ENCODE measurements at places on chromosomes 5 and 9.
A peak's percentile ranks its signal among the peaks of the same experiment; 100 is the strongest.

- DNase-seq: peak; percentile 35
These were observed 1.5 kb upstream of the RFX3 start for GRCh38 chr9:3526997-3527940.

GRCh38 chr9:758146-758545 lies 83.4 kb upstream of the DMRT1 start:
- no peak for DNase-seq

GRCh38 chr5:81854915-81855314 lies 104.0 kb upstream of the SSBP2 start:
- DNase-seq: no peak

DNA sequence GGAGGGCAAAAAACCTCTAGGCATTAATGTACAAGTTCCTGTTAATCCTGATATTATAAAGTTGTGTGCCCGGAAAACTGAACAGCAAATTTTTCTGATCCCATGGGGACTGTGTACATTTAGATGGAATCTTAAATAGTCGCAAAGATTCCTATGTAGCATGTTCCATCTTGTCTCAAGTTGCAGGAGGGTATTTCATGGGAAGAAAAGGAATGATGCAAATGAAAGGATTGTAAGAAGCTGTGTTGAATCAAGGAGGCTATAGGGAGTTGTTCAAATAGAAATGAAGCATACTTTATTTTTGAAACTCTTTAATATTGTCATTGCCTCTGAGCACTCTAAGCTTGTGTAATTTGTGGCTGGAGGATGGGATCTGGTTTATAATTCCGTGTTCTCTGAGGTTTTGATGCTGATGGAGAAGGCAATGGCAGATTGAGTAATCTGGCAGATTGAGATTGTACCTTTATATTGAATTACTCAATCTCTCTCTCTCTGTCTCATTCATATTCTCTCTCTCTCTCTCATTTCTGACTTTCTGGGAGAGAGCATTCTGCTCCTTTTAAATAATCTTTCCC lies 288.5 kb downstream of the OSTF1 start:
- DNase-seq: no peak

DNA sequence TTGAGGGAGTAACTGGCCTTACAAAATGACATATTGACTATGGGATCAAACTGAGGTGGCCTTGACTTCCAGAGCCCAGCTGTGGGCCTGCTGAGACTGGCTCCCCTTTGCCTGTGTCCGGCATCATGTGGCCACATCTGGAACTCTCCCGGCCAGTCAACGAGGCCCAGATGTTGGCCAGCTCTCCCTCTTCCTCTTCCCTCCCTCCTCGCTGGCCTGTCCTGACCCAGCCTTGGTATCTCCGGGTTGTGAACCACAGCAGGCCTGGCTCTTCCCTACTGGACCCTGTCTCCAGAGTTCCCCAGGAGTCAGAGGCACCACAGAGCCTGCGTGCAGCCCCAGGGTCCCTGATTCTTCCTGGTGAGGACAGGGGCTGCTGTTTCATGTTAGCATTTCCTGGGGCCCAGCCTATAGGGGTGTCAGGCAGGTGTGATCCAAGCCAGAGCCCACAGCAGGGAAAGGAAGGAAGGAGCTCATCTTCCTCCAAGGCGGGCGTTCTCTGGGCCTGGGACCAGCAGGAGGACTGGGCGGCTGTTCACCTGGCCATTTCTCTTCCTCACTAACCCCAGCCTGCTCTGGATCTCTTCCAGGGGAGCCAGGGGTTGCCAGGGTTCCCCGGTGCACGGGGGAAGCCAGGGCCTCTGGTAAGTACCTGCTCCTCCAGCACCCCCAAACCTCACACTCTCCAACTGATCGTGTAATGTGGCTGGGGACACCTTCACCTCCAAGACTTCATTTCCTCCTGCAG lies 81.2 kb downstream of the COL27A1 start:
- DNase-seq: no peak

DNA sequence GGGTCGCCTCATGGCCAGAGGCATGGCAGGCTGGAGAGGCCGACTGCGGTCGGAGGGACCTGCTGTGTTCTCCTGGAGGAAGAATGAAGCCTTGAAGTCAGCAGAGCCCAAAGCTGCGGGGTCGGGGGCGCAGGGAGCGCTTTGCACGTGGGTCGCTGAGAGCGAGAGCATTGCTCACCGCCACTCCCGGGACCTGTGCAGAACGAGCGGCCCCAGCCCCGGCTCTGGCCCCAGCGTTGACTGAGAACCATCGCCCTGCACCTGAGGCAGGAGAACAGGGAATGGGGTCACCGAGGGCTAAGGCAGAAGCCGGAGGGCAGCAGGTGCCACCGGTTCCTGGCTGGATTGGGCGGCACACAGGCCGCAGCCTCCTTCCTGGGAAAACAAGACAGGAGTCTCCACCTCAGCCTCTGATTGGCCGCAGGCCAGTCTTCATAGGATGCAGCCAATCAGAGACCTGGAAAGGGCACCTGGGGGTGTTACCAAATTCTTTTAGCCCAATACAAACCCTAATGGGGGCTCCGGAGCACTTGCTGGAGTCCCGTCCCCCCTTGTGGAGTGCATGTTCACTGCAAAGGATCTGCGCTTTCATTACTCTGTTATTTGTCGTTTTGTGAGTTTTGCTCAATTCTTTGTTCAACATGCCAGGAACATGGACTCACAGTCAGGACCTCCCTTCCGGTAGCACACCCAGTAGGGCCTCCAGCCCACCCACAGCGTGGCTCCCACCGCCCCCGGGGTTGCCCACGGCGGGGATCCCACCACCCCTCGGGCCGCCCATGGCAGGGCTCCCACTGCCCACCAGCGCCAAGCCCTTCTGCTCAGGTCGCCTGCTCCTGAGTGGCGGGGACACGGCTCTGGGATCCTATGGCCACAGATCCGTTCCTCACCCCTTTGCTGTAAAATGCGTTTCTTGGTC lies 24.7 kb upstream of the SLC6A19 start:
- DNase-seq: no peak

DNA sequence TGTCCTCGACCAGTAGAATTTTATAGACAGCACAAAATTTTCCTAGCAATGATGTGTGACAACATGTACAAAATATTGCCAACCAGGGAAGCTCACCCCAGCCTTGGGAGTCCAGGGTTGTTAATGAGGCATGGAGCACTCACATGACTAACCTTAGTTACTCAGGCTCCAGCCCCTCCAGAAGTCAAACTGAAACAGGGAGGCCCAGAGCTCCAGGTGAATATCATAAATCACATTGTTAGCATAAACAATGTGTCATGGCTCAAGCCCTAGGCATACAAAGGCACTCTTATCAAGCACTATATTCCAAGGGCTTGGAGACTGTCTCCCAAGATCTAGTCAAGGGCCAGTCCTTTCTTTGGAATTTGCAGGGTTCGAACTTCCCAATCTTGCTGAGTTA lies 44.4 kb downstream of the TNFAIP8 start:
- DNase-seq: peak; percentile 77

- no peak for DNase-seq
These were observed 4.7 kb upstream of the RECK start for GRCh38 chr9:36031774-36032555.

GRCh38 chr5:142095651-142096330 lies 12.8 kb upstream of the NDFIP1 start:
- no peak for DNase-seq

GRCh38 chr5:180212363-180213255 lies 3.6 kb upstream of the RASGEF1C start:
- DNase-seq: no peak

- peak; percentile 86 for DNase-seq
These were observed 39.3 kb downstream of the UBE2D2 start for GRCh38 chr5:139600336-139600949.

GRCh38 chr5:16740066-16740810 lies 123.4 kb upstream of the RETREG1 start:
- DNase-seq: no peak

DNA sequence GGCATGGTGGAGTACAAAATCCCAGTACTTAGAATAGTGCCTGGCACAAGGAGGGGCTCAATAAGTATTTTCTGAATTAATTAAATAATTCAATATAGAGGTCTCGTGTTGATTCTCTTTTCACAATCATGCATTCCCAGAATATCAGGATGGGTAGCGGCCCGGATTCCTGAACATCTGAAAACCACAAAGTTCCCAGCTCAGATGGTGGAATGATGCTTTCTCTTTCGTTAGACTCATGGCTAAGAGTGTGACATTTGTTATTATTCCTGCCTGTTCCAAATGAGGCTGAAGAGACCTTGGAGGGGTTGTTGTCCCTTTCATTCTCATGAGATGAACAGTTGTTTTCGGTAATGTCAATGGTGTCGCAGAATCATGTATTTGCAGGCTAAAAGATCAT lies 95.4 kb upstream of the LIFR start:
- no peak for DNase-seq

DNA sequence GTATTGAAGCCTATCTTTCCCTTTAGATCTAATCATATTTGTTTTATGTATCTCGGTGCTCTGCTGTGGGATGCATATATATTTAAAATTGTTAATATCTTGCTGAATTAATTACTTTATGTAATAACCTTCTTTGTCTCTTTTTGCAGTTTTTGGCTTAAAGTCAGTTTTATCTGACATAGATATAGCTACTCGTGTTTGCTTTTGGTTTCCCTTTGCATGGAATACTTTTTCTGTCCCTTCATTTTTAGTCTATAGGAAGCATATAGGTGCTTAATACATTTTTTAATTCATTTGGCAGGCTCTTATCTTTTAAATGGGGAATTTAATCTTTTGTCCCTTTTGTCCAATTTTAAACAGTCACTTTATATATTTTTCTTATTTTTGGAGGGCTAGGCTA lies 360.6 kb upstream of the PRR16 start:
- DNase-seq: no peak

GRCh38 chr5:43498581-43498980 lies 14.9 kb upstream of the TMEM267 start:
- no peak for DNase-seq

GRCh38 chr5:53151713-53152458 lies 42.3 kb upstream of the MOCS2 start:
- peak; percentile 76 for DNase-seq

- DNase-seq: no peak
These were observed 142.5 kb upstream of the DMRT1 start for GRCh38 chr9:698954-699353.

DNA sequence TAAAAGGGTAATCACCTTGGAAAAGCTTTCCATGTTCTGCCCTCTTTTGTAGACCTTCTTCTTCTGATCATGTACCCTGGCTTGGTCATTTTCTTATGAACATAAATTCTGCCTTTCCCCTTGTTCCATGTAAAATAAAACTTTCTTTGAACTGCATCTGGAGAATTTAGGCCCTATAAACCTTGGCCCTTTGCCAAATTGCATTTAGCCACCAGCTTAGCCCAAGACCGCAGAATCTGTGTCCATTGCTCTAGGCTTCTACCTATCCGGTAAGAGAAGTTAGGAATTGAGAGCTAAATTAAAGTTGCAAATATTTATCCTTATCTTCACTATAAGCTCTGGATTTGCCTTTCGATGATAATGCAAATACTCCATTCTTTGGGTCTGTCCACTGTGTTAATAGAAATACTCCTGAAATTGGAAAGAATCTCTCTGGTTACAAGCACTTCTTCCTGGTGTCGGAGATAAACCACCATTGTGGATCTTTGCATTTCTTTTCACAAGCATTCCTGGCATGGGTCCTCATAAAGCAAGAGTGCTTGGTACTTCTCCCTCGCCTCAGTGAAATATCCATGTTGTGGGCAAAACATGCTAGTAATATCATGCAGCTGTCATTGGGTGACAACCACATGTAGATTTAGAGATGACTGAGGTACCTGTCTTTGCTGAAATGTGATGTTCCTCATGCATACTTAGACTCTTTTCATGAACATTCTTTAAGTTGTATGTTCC lies 698.0 kb upstream of the WWC1 start:
- DNase-seq: no peak

DNA sequence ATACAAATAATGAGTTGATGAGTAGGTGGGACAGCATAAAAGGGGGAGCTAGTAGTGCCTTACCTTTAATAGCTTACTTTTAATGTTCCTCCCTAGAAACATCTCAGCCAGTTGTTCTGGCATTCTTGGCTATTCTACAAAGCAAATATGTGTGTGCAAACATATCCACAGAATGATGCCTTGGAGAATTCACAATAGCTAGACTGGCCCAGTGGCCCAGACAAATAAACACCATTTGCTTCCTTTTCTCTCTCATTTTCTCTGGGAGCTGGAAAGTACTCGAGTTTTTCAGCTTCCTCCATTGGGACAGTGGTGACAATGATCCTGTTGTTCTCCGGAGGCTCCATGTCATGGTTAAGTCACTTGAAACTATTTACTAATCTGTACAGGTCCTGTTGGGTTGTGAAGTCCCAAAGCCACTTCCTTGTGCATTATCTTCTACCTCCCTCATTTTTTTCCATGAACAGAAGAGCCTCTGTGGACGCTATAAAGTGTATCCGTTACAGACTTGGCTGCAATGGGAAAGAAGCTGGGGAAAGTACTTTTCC lies 122.9 kb downstream of the DMAC1 start:
- DNase-seq: no peak

- no peak for DNase-seq
These were observed 557.4 kb downstream of the BNC2 start for GRCh38 chr9:16312962-16313546.

DNA sequence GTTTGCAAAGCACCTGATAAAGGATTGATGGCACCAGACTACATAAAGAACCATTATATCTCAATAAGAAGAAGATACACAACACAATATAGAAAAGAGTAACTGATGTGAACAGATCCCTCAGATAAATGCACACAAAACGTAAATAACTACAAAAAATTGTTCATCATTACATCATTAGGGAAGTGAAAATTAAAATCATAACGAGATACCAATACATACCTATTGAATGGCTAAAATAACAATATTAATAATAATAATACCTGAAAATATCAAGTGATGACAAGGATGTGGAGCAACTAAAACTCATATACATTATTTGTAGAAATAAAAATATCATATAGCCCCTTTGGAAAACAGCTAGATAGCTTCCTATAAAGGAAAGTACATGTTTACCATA lies 469.5 kb downstream of the DMRTA1 start:
- no peak for DNase-seq

DNA sequence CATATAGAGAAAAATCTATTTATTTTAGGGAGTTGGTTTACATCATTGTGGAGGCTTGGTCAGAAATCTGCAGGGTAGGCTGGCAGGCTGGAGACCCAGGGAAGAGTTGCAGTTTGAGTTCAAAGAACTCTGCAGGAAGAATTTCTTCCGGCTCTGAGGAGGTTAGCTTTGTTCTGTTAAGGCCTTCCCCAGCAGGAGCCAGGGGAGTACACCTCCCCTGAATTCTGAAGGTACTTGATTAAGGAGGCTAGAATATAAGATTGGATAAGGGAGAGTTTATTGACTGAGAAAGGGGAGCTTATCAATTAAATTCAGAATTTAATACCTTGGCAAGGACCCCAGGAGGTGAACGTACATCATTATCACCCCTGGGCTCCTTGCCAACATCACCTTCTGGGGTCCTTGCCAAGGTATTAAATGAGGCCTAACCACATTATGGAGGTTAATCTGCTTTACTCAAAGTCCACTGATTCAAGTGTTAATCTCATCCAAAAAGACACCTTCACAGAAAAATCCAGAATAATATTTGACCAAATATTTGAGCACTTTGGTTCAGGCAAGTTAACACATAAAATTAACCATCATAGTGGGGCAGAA lies 351.7 kb downstream of the CWC27 start:
- no peak for DNase-seq

GRCh38 chr9:20701060-20701459 lies 17.0 kb downstream of the FOCAD start:
- DNase-seq: no peak

GRCh38 chr9:128244091-128244836 lies 31.5 kb downstream of the GOLGA2 start:
- no peak for DNase-seq

GRCh38 chr9:76652894-76653293 lies 111.3 kb upstream of the PCA3 start:
- DNase-seq: no peak

GRCh38 chr9:117873664-117874063 lies 169.5 kb downstream of the TLR4 start:
- no peak for DNase-seq

GRCh38 chr5:57817924-57818323 lies 335.3 kb upstream of the ACTBL2 start:
- no peak for DNase-seq
